ENCODE measurements at places on chromosomes 1 and 21. TPM values are rescaled to one million over a fixed set of nuclear protein-coding genes. Genes with fewer than 3 reads are reported as not detected.

- DNase-seq: no peak
Measured at GRCh38 chr1:80217377-80217986, 1211.0 kb upstream of the ADGRL4 start.

DNA sequence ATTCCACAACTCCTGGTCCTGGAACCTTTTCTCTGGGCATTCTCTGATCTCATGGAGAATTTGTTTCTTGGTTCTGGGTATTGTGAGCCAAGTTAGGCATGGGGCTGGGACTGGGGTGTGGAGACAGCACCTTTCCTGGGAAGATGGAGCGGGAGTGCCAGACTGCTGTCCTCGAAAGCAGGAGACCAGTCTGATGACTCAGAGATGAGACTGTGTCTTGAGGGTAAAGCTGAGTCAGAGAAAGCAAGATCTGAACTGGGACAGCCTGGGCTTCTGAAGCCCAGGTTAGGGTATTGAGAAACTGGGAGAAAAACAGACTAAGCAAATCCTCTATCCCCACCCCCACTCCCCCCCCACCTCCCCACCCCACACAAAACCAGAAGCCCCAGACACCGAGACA lies 2.2 kb upstream of the KANK4 start:
- peak; percentile 68 for DNase-seq

DNA sequence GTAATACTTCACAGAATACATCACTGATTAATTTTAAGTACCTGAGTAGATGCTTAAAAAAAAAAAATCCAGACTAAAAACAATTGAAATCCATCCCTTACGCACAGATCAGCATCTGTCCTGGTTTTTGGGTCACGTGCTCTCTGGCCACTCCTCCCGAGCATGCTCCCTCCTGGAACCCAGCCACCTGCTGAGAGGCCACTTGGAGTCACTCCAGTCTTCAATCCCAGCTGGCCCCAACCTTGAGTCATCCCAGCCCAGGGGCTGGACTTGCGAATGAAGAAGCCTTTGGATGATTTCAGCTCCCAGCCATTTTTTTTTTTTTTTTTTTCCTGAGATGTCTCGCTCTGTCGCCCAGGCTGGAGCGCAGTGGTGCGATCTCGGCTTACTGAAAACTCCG lies 8.9 kb downstream of the MAP1LC3C start:
- peak; percentile 94 for DNase-seq

DNA sequence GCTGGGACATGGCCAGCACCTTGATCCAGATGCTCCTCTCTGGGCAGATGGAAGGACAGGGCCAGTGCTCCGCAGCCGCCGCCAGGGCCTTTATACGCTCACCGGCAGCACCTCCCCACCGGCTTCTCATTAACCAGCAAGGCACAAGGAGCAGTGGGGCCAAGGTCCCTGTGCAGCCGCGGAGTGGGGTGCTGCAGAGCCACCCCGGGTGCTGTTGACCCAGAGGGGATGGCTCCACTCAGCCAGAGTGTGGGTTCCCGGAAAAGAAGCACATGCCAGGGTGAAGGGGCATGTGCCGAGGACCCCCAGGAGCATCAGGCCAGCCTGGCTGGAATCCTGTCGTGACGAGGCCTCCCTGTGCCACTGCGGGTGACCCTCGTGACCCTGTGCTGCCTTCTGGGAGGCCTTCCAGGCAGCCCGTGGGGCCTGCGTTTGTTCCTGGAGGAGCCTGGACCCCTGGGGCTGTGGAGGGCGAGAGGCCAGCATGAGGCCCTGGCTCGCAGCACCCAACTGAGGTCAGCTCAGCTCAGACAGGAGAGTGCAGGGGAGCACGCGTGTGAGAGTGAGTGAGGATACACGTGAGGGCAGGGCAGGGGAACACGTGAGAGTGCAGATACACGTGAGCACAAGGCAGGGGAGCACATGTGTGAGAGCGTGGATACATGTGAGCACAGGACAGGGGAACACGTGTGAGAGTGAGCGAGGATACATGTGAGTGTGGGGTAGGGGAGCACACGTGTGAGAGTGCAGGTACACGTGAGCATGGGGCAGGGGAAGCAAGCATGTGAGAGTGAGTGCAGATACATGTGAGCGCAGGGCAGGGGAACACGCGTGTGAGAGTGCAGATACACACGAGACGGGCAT lies at the start of gene FTCD:
Gene FTCD, minus strand, starts transcription at position 66 of the 864 bp plus-strand sequence. Its CDS starts 56 bp downstream, at position 10.
- DNase-seq: no peak

GRCh38 chr1:43009274-43009673 lies 50.6 kb upstream of the SLC2A1 start:
- no peak for DNase-seq

- no peak for DNase-seq
Measured at GRCh38 chr1:58950897-58951296, 167.1 kb upstream of the JUN start.

DNA sequence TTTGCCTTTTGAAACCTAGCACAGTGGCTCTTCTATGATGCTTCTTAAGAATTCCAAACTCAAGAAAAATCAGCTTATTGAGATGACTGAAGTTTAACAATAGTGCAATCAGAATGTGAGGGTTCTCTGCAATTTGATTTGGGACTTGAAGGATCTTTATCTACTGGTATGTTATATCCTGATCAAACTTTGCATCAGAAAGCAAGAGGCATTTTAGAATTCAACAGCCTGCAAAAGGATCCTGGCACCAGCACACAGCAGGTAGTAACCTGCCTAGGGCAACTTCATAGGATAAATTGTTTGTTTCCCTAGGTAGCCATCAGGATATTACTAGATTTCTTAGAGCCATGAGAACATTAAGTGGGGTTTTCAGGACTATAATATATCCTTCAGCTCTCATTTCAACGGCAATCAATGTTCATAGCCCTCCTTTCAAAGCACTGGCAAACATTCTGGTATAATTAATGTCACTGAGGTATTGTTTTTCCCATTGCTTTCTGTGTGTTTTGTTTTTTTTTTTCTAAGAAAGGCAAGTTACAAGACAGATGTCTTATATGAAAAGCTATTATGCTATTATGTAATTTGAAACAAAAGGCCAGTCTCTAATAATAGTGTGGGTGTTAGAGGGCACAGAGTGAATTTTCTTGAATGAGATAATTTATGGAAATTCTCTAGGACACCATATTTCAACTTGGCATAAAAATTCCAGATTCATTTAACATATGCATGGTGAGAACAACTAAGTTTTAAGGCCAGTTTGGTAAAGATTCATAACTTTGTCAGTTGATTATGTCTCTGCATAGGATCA lies 34.5 kb downstream of the NTNG1 start:
- no peak for DNase-seq

DNA sequence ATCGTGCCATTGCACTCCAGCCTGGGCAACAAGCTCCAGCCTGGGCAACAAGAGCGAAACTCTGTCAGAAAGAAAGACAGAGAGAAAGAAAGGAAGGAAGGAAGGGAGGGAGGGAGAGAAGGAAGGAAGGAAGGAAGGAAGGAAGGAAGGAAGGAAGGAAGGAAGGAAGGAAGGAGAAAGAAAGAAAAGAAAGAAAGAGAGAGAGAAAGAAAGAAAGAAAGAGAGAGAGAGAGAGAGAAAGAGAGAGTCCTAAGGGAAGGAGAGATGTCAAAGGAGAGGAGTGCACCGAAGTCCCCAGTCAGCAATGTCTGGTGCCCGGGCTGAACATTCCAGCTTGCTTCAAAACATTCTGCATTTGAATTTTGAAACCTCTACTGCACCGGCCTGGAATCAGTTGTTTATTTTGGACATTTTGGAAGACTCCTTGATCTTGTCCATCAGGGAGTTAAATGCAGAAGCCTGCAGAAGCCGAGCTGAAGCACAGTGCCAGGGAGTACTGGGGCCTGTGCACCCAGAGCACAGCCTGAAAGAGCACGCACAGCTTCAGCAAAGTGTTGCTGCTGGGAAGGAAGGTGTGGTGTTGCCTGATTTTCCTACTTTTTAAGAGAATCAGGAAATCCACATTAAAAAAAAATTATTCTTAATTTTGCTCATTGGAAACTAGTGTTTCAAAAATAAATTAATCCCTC lies 3.7 kb upstream of the IGSF3 start:
- no peak for DNase-seq

DNA sequence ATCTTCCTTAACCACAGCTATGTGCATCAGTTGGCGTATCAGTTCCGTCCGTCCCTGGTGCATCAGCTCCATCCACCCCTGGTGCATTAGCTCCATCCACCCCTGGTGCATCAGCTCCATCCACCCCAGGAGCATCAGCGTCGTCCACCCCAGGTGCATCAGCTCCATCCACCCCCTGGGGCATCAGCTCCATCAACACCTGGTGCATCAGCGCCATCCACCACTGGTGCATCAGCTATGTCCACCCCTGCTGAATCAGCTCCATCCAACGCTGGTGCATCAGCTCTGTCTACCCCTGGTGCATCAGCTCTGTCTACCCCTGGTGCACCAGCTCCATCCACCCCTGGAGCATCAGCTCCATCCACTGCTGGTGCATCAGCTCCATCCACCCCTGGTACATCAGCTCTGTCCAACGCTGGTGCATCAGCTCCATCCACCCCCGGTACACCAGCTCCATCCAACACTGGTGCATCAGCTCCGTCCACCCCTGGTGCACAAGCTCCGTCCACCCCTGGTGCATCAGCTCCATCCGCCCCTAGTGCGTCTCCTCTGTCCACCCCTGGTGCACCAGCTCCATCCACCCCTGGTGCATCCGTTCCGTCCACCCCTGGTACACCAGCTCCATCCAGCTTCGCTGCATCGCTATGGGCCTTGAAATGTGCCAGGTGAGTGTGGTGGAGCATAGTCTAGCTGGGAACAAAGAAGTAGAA lies 106.6 kb upstream of the ZBTB40 start:
- DNase-seq: no peak

DNA sequence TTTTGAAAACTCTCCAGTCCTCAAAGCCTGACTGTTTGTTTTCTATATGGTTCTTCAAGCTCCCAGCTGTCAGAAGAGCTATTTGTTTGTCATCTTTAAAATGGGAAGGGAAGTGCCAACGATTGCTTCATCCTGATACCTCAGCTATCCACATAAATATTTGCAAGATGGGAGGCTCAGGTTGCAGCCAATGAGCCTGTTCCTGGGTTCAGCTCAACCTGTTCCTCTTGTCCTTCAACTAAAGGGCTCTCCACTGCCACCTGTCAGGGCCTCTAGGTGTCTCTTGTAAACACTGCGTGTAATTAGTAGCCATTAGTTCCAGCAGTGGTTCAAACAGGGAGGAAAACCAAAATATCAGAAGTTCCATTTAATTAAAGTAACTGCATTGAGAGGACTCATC lies 445.1 kb downstream of the AJAP1 start:
- DNase-seq: no peak

The FCN3 gene
- total RNA-seq: not detected

The FAF1 gene
- total RNA-seq: 111 TPM

The OR2T11 gene
- total RNA-seq: not detected

The IL12RB2 gene
- total RNA-seq: not detected

The C1orf52 gene
- 16.4 TPM for total RNA-seq

The ATP6V1G3 gene
- total RNA-seq: not detected

All from MG63 (cell line).